ENCODE measurements at places on chromosomes 16 and 17. TPM values are rescaled to one million over a fixed set of nuclear protein-coding genes. Genes with fewer than 3 reads are reported as not detected.

ANKRD40CL gene
- not detected for total RNA-seq

CDH1 gene
- total RNA-seq: 94.8 TPM

GRCh38 chr17:44038604-44039011 lies 23.8 kb upstream of the TMEM101 start:
- peak; percentile 16 for DNase-seq

GRCh38 chr17:82560802-82561428 lies 41.4 kb downstream of the FOXK2 start:
- DNase-seq: no peak

- no peak for DNase-seq
Observed at GRCh38 chr16:71985262-71985974, 14.8 kb downstream of the PKD1L3 start.

- DNase-seq: no peak
Observed at GRCh38 chr17:21250854-21251253, 2.4 kb downstream of the NATD1 start.

DNA sequence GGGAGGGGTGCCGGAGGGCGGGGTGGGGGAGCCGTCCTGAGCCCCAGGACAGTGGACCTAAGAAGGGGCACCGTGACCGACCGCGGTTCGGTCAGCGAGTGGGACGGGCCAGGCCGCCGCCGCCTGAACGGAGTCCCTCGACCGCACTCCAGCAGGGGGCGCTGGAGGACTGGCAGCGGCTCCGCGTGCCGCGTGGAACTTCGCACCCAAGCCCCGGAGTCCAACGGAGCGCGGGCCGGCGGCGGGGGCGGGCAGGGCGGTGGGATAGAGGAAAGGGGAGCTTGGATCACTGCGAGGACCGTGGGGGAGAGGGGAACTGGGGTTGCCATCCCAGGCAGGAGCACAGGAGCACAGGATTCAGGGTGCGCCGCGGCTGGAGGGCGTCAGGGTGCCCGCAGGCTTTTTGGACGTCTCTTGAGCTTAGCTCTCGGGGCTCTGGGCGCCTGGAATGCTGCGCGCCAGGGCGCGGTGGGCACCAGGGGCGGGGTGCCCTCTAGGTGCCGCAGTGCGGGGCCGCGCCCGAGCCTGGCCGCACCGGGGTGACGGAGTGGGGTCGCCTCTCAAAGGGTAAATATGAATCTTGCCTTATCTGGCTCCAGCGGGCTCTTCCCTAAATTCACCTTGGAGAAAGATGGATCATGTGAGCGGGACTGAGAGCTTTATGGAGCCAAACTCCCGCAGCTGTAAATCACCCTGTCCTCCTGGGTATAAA lies 379 bp upstream of the OTOP2 start:
- no peak for DNase-seq

Measured in renal cortical epithelial cell (primary cell).